ENCODE measurements at places on chromosomes 13 and 19.

DNA sequence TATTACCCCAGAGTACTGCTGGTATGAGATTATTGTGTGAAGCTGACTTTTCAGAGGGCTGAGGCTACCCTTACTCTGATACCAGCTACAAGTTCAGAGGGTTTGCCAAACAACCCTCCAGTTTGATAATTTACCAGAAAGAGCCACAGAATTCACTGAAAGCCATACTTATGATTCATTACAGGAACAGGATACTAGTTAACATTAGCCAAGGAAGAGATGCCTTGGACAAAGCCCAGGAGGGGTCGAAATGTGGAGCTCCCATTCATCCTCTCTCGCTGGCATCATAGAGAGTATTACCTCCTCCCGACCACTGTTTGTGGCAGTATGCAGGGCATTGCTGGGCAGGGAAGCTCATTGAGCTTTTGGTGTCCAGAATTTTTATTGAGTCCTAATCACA, 364.3 kb downstream of the KCNRG start:
- no peak for DNase-seq

DNA sequence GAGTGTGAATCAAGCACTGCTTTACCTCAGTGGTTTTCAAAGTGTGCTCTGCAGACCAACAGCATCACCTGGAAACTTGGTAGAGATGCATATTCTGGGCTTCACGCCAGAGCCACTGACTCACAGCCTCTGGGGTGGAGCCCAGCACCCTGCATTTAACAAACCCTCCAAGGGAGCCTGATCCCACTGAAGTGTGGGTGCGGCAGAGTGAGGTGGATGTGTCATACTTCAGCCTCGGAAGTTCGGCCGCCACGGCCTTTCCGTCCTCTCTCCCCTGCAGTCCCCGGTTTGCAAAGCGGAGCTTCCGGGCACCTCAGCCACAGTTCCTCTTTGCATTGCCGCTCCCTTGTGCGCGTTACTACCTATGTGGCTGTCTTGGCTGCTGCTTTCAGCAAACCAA, 33.3 kb upstream of the MICU2 start:
- DNase-seq, result no peak

DNA sequence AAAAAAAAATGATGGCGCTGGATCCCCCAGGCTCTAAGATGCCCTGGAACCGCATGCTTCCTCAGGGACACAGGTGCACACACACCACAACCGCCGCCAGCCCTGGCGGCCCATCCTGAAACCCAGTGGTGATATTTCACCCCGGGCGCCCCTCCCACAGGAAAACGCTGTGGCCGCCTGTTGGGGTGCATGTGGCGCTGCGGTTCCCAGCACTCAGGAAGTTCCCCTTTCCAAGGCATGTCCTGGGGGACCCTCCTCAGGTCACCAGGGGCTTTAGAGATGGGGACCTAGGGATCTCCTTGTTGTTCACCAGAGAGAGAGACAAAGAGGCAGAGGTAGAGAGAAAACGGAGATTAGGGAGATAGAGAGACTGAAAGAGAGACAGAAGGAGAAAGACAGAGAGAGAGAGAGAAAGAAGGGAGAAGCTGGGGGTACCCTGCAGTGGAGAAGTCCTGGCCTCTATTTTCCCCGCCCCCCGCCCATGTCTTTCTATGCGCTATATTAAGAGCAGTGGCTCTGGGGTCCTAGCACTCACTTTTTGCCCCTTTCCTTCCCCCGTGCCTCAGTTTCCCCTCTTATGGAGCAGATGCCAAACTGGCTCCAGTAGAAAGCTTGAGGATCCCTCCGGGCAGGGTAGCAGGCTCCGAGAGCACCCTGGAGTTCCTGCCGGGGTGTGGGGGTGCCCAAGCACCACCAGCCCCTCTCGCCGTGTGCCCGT, 2.3 kb downstream of the ADGRE2 start:
- DNase-seq, result peak; percentile 5

DNA sequence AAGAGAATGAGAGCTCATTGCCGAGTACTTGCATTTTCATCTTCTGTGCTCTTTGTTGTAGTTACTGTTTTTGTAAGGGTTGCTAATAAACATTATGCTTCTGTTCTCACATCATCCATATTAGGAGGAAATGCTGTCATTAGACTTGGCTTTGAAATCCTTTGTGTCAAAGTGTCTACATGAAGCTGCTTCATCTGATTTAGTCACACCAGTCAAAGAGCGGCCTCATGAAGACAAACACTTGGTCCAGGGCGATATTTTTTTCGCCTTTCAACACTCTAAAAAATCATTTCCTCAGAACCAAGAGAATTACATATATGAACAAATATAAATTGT, 105.0 kb downstream of the SPRY2 start:
- DNase-seq, result no peak

Data from activated CD4-positive, alpha-beta T cell treated with anti-CD3 and anti-CD28 coated beads, Interleukin-2, Interleukin-6, amounts not matched to agents 100 ng/mL and 50 ng/mL, durations not matched to agents 16 hours and 8 hours (primary cell).